ENCODE measurements at places on chromosomes 13 and 19.

DNA sequence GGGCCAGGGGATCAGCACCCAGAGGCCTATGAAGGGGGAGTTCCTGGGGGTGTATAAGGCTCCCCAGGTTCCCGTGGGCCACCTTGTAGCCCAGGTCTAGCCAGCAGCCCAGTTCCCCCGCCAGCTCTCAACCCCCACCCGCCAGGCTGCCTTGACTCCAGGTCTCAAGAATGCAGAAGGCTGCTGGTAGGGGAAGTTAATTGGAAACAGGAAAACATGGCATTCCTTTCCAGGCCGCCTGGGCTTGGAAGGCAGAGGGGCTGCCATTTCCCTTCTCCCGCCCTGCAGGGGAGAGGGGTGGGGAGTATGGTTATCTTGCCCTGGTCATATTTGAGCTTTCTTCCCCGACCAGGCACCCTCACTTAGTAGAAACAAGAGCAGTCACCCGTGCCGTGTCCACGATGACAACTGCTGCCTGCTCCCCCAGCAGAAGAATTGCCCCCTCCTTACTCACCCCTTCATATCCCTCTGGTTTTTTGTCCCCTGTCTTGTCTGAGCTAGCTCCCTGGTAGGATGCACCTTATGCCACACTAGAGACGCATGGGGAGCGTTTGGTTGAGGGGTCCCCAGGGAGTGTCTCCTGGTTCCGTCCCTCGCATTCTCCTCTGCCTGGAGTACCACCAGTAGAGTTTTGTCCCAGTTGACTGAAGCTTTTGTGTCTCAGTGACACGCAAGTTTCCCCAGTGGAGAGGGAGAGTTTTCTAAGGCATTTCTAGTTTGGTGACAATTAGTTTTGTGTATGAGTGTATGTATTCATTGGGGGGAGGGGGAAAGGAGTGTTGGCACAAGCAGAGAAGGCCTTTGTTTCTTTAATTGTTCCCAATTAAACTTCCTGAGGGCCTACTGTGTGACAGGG lies 4.5 kb downstream of the BICRA start:
- peak; percentile 45 for DNase-seq

DNA sequence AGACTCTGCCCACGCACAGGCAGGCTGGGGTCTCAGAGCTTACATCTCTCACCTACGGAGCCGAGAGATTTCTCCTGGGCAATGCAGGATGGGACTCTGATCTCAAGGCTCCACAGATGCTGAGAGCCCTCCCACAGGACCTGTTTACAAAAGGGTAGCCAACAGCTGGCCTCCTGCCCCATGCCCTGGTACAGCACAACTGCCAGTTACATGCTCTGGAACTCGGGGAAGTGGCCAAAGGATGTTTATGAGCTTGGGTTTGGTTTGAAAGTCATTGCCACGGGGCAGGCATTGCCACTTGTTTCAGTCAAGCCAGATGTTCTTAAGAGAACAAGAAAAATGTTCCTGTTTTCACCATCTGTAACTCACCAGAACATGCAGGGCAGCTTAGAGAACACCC lies 3.5 kb downstream of the DHRS12 start:
- no peak for DNase-seq

DNA sequence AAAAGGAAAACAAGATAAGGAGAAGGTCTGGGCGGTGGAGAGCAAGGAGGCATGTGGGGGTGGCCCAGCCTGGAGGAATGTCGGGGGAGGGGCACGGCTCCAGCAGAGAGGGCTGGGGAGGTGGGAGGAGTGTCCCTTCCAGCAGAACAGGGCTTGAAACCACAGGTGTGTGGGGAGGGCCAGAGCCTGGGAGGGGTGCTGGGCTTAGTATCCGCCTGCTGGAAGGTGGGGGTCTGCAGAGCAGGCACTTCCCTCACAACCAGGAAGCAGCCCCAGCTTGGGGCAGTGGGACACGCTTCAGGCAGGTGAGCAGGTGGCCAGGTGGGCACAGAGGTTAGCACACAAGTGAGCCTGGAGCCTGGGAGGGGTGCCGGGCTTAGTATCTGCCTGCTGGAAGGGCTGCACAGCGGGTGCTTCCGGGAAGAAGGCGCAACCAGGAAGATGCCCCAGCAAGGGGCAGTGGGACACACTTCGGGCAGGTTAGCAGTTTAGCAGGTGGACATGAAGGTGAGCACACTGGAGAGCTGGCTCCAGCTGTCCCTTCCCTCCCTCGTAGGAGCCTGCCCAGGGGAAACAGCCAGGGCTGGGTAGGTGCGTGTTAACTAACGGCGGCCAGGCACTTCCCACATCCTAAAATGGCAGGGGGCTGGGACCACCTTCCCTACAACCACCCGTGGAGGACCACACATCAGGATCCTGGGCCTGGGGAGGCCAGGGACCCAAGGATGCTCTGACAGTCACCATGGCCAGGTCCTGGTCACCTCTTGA lies 3.0 kb downstream of the GAS6 start:
- DNase-seq: no peak

DNA sequence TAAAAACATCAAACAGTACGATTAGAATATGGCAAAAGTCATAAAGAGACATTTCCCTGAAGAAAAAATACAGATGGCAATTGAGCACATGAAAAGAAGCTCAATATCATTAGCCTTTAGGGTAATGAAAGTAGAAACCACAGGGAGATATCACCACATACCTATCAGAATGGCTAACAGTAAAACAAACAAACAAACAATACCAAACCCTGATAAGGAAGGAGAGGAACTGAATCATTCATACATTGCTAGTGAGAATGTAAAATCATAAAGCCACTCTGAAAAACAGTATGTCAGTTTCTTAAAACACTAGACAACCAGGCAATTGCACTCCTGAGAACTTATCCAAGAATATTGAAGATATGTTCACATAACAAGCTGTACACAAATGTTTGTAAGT lies 1342.5 kb upstream of the SLC10A2 start:
- no peak for DNase-seq

Data from skin of body (tissue), 3 donors.